ENCODE measurements at places on chromosomes 2 and 18.

- DNase-seq = no peak
Measured at GRCh38 chr18:6708890-6709289, 20.6 kb upstream of the ARHGAP28 start.

DNA sequence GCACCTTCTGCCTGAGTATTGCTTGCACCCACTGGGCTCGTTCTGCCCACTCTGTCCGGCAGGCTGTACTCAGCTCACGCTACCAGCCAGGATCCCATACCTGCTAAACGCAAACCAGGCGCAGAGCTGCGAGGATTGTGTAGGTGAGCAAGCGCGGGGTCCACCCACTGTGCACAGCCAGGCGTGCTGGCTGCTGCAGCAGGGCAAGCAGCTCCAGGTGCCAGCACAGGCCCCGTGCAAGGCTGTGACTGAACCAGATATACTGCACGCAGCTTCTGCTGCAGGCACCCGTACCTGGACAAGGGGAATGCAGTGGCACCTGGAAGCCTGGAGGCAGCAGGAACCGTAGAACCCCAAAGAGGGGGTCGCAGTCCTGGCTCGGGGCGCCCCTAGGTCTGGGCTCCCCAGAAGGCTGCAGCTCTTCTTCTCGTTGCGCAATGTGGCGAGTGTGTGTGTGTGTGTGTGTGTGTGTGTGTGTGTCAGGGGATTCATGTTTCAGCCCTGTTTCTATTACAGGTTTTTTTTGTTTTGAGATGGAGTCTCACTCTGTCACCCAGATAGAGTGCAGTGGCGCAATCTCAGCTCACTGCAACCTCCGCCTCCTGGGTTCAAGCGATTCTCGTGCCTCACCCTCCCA is 46.1 kb upstream of the RAB1A start:
- no peak for DNase-seq

DNA sequence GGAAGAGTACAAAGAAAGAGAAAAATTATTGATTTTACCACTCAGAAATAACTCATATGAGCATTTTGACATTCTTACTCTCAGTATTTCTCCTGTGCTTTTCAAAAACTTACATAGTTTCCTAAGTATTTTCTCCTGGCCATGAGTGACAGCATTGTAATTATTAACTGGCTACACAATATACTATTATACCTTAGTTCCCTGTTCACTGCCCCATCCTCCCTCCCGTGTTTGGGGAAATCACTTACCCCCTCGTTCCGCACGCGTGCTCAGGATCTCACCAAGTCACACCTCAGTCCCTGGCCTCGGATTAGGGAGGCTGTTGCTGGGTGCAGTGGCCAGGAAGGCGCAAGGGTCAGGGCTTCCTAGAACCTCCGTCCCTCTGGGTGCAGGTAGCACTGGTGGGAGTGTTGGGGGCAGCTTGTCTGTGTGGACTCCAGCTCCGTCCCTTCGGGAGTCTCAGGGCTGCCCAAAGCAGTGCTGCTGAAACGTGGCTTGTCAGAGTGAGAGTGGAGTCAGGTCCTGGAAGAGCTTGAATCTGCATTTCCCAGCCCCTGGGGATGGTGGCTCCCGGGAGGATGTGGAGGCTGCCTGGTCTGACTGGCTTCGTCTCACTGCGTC is 23.2 kb downstream of the ATG4B start:
- DNase-seq = no peak

DNA sequence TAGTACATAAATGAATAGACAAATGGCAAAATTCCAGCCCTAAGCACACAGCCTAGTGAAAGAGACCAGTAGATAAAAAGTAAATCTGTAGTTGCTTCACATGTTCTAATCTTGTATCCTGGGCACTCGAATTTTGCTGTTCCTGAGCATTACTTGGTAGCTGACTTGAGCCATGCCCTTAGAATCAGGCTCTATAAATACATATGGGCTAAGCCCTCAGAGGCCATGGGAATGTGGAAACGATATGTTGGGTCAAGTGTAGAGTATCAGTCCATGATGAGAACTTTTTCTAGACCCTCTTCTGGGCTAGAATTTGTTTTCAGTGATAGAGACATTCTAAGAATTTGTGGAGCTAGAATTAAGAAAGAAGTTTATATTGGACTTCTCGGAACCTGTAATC is 21.9 kb downstream of the ELAC1 start:
- DNase-seq = no peak

- DNase-seq = no peak
Measured at GRCh38 chr2:230011617-230012016, 57.1 kb downstream of the SLC16A14 start.

DNA sequence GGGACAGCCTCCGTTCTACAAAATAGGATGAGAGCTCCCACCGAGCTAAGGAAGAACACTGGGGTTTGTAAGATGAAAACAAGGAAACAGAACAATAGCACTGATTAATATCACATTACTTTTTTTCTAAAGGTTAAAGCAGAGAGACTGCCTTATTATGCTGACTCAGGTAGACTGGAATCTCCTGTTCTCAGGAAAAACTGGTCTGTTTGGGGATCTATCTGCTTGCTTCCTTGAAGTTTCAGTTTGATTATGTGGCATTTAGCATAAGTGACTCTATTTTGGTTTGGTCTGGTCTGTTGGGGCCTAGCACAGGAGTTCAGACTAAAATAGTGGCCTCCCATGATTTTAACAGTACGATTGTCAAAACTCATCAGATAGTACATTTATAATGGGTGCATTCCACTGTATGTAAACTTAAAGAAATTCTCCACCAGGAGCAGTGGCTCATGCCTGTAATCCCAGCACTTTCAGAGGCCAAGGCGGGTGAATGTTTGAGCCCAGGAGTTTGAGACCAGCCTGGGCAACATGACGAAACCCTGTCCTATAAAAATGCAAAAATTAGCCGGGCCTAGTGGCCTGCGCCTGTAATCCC is 64.1 kb upstream of the NDUFV2 start:
- no peak for DNase-seq

DNA sequence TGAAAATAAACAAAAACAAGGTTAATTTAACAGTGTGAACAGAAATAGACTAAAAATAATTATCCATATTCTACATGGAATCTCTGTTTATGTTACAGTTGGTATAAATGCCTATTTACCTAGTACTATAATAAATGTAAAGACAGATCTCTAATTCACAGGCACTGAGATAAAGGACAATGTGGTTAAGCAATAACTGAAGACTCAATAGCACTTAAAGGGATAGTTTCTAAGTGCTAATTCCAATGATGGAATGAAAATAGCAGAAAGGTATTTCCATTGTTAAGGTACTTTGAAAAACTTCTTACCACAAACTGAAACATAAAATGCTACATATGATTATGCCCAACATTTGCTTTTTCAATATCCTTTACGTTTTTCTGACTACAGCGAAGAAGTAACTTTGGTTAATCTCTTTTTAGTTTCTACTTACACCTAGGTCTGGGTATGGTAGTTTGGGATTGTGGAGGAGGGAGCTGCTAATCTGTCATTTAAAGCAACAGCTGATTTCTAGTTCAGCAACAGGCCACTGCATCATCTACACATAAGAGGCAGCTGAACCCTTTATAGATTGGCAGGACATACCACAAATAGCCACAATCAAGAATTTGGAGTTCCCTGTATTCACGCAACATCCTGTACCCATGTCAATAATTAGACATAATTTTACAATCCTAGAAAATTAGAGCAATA is 27.2 kb downstream of the MAP4K3 start:
- no peak for DNase-seq

- DNase-seq = no peak
Measured at GRCh38 chr2:30266051-30266621, 34.8 kb downstream of the LBH start.

DNA sequence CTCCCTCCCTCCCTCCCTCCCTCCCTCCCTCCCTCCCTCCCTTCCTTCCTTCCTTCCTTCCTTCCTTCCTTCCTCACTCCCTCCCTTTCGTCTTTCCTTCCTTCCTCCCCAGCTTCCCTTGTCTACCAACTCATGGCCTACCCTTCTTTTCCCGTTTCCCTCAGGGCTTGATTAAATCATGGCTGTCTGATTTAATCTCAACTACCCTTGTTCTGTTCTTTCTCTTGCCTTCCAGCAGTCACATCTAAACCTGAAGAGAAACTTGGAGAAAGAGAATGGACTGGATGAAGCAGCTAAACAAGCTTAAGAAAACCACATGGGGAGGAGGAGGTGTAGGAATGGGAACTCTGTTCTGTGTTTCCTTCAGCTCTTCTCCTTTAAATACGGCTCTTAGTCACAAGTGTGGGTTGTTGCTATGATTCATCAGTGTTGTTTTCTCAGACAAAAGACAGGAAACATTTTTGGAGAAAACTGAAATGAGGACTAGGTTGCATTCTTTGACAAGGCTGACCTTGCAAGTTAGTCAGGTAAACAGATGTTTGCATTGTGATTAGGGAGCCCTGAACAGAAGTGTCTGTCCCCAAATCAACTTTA is 177.9 kb downstream of the LRRTM1 start:
- no peak for DNase-seq

- no peak for DNase-seq
Measured at GRCh38 chr2:30371028-30371689, 75.9 kb upstream of the LCLAT1 start.

- no peak for DNase-seq
Measured at GRCh38 chr2:71858071-71858470, 289.6 kb downstream of the CYP26B1 start.

- no peak for DNase-seq
Measured at GRCh38 chr2:149908726-149909683, 321.4 kb upstream of the MMADHC start.

- no peak for DNase-seq
Measured at GRCh38 chr18:79460481-79461300, 65.0 kb downstream of the NFATC1 start.

- peak; percentile 58 for DNase-seq
Measured at GRCh38 chr2:62305421-62306176, 109.7 kb downstream of the B3GNT2 start.

DNA sequence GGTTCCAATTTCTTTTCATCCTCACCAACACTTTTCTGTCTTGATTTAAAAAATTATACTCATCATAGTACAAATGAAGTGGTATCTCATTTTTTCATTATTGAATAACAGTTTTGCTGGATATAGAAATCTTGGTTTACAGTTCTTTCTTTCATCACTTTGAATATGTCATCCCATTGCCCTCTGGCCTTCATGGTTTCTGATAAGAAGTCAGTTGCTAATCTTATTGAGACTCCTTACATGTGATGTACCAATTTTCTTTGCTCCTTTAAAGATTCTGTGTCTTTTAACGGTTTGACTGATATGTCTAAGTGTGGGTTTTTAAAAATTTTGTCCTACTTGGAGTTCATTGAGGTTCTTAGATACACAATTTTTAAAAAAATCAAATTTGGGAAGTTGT is 35.0 kb downstream of the SLC3A1 start:
- DNase-seq = no peak

DNA sequence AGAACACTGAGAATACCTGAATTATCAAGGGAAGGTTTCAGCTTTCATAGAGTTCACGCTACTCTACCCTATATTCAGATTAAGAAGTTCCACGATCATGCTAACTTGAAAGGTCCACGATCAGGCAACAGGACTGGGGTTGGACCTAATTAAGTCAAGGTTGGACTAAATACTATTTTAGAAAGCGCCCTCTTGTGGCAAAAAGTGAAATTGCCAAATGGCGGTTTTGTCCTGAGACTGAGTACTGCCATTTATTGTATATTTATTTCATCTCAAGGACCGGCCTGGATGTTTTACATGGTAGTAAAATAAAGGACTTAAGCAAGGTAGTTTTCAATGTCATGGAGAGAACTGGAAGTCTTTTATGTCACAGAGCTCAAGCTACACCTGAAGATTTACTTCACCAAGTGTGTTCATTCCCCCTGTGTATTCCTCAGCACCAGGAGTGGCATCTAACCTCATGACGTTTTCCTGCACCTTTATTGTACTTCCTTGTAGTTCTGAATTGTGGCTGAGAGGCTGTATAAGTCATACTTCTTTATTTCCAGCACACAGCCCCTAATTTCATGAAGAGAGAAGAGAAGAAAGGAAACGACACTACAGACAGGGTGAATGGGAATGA is 56.8 kb downstream of the SRD5A2 start:
- DNase-seq = no peak

All from stimulated activated CD8-positive, alpha-beta memory T cell treated with anti-CD3 and anti-CD28 coated beads, Interleukin-15, amount 100 ng/mL, for 4 hours (primary cell).